Cerebellar nuclear complex (tissue), 1 donor: ENCODE measurements at places on chromosomes 3 and 15.

DNA sequence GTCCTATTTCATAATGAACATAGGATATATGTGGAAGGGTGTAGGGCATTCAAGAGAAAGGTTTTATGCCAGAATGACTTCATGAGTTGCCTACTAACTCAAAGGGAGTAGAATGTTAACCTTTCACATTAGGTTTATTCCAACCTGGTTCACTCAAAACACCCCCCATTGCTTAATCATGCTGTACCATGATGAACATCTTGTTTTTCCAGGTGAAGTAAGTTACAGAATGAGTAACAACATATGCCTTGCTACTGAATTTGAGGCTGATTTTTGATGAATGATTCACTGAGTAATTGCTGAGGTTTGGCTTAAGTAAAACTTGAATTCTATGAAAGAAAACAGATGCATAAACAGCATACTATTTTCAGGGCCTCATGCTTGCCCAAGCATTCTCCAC, 5.9 kb upstream of the CLDN16 start:
- DNase-seq: no peak

GRCh38 chr3:152964911-152965609, 130.1 kb downstream of the P2RY1 start:
- DNase-seq: no peak

DNA sequence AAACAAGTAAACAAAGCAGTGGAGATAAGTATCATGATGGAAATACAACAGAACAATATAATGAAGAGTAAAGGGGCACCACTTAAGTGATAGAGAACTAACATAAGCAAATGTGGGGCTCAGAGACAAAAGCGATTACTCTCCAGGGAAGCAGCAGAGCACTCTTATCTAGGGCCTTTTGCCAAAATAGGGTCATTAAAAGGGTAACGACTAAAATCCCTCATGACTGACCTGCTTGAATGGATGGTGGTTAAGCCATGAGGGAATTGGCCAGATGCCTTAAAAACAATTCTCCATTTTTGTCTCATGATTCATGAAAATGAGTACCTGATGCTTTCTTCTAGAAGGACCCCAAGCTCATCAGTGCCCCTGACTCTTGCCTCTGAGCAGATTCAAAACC, 3.2 kb upstream of the SLC7A14 start:
- DNase-seq: no peak

DNA sequence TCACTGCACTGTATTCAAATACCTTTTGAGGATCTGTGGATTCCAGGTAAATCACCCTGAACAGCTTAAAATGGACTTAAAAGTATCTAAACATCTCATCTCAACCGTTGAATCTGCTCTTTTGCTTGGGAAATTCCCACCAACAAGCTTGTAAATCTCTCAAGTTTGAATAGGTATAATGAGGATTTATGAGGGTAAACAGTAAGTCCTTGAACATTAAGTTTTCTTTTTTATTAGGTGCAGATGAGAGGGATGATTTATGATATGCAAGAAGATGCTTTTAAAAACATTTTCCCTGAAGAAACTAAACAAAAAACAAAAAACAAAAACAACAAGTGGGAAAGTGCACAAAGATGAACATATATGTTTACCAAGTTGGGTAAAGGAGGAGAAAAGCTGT, 290.6 kb downstream of the ROBO1 start:
- no peak for DNase-seq

- no peak for DNase-seq
Observed at GRCh38 chr3:141561426-141562034, 74.7 kb downstream of the RASA2 start.

- DNase-seq: no peak
Observed at GRCh38 chr3:11452885-11453847, 181.0 kb downstream of the ATG7 start.

- no peak for DNase-seq
Observed at GRCh38 chr3:116423374-116423773, 21.9 kb downstream of the LSAMP start.

- DNase-seq: no peak
Observed at GRCh38 chr3:127370906-127371305, 83.1 kb upstream of the PRR20G start.

DNA sequence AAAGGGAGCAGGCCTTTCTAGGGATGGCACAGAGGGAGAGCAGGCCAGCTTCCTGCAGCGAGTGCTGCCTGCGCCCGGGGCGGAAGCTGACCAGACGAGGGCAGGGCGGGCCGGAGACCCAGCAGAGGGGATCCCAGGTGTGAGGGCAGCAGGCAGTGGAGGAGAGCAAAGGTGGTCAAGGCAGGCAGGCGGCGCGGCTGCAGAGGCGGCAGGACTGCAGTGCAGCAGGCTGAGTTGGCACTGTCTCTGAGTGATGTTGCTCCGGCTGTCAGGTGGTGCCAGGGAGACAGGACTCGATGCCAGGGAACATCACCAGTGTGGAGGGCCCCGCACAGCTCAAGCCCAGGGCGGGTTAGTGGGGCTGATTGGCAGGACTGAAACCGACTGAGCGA, 22.3 kb upstream of the PLXNA1 start:
- DNase-seq: no peak

DNA sequence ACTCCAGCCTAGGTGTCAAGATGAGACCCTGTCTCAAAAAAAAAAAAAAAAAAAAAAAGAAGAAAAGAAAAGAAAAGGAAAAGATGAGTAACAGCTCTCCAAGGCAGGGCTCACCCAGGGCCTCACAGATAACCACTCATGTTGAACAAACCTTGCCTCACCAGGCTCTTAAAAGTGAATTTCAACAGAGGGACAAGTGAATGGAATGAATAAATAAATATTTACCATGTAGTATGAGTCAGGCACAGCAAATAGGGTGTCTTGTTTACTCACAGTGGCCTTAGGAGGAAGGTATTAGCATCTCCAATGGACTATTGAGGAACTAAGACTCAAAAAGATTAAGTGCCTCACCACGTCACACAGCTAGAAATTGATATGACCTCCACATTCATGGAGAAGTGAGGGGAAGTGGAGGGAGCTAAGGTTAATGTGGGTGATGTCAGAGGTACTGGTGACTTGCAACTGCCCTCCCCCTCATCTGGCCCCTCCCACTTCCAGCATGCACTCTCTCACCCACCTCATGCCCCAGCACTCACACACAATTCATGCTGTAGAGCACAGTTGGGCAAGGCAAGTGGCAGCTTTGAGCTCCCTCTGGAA, 255.5 kb downstream of the UACA start:
- DNase-seq: no peak

DNA sequence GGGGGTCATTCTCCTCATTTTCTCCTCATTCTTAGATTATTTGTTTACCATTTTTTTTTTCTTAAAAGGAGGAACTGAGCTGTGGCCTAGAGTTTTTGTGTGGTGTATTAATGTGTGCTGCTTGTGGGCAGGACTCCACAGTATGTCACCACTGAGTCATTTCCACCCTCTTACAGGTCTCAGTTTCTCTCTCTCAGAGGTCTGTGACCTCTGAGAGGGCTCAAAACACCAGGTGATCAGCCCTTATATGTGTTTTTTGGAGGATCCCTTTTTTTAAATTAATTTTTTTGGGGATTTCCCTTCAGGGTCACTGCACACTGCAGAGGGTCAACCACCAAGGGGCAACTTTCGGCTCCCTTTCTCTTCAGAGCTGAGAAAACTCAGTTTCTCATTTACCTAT, 166.4 kb downstream of the SUCNR1 start:
- no peak for DNase-seq

DNA sequence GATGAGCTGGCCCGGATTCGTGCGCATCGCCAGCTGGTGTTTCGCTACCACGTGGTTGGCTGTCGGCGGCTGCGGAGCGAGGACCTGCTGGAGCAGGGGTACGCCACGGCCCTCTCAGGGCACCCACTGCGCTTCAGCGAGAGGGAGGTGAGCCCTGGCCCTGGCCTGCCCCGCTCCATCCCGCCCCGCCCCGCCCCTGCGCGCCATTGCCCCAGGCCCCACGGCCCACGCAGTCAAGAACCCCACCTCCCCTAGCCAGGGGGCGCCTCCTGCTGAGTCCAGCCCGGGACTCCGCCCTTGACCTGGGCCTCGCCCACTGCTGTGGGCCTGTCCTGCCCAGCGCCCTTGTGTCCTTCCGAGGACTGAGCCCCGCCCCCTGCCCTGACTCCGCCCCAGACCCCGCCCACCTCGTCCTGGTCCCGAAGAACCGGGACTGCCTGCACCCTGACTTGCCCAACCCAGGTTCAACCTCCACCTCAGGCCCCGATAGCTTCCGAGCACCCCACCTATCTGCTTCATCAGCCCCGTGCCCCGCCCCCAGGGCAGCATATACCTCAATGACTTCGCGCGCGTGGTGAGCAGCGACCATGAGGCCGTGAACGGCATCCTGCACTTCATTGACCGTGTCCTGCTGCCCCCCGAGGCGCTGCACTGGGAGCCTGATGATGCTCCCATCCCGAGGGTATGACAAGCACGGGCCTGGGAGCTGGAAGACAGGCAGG, 14.8 kb downstream of the NT5DC2 start:
- no peak for DNase-seq

DNA sequence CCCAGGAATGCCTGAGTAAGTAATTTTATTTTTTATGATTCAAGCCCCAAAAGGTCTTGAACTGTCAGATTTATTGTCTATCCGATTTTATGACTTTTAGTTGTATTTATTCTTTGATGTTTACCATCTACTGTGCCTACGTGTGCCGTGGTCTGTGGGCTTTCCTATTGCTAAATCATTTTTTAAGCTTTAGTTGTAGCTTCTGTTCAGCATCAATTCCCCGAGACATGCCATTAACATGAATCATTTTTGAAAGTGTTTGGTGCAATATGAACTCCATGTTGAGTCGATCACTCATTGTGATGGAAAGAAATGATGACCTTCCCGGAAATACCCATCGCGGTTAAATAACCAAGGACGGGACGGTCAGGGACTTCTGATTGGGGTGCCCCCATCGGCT, 268.7 kb upstream of the THRB start:
- DNase-seq: no peak

- no peak for DNase-seq
Observed at GRCh38 chr3:193086681-193087080, 154.3 kb upstream of the PLAAT1 start.

- no peak for DNase-seq
Observed at GRCh38 chr3:12388185-12388584, 96.1 kb upstream of the TSEN2 start.

GRCh38 chr3:182879031-182879611, 85.8 kb downstream of the ATP11B start:
- DNase-seq: no peak

GRCh38 chr3:114900908-114901307, 246.2 kb downstream of the ZBTB20 start:
- DNase-seq: no peak

GRCh38 chr3:49414753-49415152, 2.5 kb downstream of the TCTA start:
- DNase-seq: no peak

GRCh38 chr15:45177285-45177684, 10.5 kb downstream of the SHF start:
- DNase-seq: no peak

DNA sequence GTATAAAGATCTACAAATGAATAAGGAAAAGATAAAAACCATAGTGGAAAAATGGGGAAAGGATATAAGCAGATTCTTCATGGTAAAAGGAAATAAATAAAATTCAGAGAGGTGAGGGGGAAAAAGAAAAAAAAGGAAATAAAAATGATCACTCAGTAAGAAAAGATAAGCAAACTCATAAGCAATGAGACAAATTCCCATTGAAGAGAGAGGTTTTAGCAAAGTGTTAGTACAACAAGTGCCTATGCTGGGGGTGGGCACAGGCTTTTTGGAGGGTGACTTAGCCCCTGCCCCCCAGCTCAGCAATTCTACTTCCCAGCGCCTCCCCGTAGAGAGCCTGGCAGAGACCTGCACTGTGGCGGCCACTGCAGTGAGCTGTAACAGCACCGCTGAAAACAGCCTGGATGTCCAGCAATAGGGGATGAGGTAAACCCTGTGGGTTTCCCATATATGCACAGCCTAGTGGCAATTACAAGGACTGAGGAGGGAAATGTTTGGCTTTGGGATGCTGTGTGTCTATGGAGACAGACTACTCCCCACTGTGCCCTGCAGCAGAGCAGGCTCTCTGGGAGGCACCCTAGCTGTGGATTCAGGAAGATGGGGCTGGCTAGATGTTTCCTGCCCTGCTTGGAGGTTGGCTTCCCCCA, 23.7 kb upstream of the SFMBT1 start:
- no peak for DNase-seq

DNA sequence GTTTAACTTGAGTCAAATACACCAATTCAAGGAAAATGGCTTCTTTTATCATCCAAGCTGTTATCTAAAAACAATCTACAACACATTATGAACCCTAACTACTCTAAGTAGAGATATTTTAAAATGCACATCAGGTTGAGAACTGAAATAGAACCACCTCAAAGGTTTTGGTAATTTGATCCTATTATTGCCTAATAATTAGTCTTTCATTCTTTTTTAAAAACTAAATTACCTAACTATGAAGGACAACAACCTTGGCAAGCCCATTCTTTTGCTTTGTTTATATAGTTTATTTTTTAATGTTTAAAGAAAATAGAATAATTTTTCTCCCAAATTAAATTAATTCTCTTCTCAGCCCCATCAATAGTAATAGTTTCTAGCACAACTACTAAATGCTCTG, 61.1 kb upstream of the PPIB start:
- no peak for DNase-seq

DNA sequence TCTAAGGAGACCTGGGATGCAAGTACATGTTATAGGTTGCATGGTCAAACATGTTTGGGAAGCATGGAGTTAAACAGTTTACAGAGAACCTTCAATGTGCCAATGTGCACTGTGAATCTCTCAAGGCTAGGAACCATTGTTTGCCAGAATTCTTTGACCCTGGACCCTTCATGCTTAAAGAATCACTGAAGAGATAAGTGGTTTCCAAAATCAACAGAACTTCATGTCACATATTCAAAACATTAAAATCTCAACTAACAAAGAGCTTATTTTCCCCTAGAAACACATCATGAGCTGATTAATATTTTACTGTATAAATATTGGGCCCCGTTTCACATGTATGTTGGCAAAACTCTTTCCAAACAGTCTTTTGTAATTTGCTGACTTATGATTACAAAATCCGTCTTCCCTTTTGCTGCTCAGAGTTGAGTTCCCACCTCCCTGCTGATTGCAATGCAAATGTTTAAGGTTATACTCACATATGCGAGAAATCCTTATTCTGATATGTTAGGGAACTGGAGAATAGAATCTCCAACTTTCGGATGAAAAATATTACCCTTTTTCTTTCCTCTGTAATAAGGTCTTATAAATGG, 380.2 kb downstream of the DIPK2A start:
- no peak for DNase-seq

DNA sequence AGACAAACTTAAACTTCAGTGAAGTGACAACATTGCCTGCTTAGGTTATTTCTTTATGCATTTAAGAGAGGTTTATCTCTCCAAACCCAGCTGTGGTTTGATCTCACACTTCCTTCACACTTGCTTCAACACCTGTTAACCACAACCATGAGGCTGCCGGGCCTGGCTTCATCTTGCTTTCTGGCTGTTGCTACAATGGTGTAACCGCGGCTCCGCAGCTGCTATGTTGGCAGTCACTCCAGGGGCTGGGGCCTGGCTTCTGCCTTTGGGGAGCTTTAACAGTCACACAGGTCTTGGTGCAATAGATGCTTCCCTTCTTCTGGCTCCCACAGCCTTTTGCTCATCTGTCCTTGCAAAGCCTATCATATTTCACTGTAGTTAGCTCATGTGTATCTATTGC, 72.9 kb upstream of the MNS1 start:
- DNase-seq: no peak
